ENCODE measurements at places on chromosomes 12 and 14. TPM values are rescaled to one million over a fixed set of nuclear protein-coding genes. Genes with fewer than 3 reads are reported as not detected.

SNX6 gene
- total RNA-seq: 59.1 TPM

SLC24A4 gene
- 2.1 TPM for total RNA-seq

IFI27 gene
- total RNA-seq: 2.9 TPM

ARPC3 gene
- total RNA-seq: 370 TPM

PMCH gene
- not detected for total RNA-seq

FAM186B gene
- 0.23 TPM for total RNA-seq

DTX3 gene
- 25.1 TPM for total RNA-seq

DDX23 gene
- 90.9 TPM for total RNA-seq

IL26 gene
- not detected for total RNA-seq

GARIN6 gene
- not detected for total RNA-seq

PLEKHD1 gene
- total RNA-seq: 0.74 TPM

KLRG1 gene
- 5.7 TPM for total RNA-seq

RFX4 gene
- total RNA-seq: not detected

THTPA gene
- 17.4 TPM for total RNA-seq

DNA sequence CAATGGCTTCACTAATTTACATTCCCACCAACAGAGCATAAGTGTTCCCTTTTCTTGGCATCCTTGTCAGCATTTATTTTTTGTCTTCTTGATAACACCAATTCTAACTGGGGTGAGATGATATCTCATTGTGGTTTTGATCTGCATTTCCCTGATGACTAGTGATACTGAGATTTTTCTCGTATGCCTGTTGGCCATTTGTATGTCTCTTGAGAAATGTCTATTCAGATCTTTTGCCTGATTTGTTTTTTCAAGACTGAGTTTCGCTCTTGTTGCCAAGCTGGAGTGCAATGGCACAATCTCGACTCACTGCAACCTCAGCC is 4.7 kb upstream of the PLD4 start:
- H3K4me3 ChIP-seq: no peak overlapping the region
- DNase-seq: no peak
- no peak overlapping the region for H3K27ac ChIP-seq
- no peaks in the 10 kb centered on the region for H3K27me3 ChIP-seq

DNA sequence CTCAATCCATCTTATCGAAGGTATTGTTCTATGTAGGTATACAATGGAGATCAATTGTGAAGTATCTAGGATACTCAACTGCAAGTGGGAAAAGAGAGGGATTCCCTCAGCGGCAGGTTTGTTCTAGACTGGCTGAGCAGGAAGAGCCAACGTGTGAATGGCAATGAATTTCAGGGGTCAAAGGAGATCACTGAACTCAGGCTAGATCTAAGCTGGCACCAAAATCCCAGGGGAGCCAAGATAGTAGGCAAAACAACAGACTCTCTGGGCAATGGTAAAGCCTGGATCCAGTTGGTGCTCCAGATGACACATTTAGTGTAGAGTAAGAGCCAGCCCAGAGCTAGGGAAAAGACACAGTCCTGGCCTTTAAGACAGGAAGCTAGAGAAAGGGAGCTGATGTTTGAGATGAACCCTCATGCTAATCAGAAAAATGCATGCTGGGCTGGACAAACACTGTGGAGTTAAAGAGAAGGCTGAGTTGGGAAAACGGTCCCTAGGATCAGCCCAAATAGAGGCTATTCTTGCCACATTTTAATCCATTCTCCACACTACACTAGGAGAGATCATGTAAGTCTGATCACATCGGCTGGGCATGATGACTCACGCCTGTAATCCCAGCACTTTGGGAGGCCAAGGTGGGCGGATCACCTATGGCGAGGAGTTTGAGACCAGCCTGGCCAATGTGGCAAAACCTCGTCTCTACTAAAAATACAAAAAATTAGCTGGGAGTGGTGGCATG is 45.6 kb downstream of the EFCAB11 start:
- H3K27me3 ChIP-seq: no peaks in the 10 kb centered on the region
- DNase-seq: no peak
- no peaks in the 10 kb centered on the region for H3K36me3 ChIP-seq
- no peak overlapping the region for H3K4me3 ChIP-seq
- no peak overlapping the region for H3K27ac ChIP-seq

GRCh38 chr14:98580131-98580678 is 691.8 kb downstream of the BCL11B start:
- no peak overlapping the region for H3K4me3 ChIP-seq
- DNase-seq: no peak
- H3K4me1 ChIP-seq: no peaks in the 10 kb centered on the region
- H3K36me3 ChIP-seq: no peaks in the 10 kb centered on the region
- H3K27me3 ChIP-seq: no peaks in the 10 kb centered on the region

DNA sequence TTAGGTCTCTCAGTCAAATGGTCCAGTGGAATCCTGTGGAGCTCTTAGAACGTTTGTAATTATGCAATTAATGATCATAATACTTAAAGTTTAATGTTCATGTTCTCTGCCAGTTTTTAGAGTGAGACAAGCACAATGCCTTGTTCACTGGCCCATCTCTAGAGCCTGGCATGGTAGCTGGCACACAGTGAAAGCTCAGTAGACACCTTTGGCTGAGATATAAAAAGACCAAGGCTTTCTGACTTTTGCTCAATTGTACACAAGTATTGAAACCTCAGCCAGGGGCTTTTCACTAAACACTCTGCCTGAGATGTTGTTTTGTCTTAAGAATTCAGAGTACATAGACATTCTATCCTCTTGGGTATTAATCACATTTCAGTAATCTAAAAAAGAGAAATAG is 241.8 kb upstream of the ATP2B1 start:
- H3K27me3 ChIP-seq: no peaks in the 10 kb centered on the region
- H3K27ac ChIP-seq: peak overlapping the region; percentile 42
- H3K4me3 ChIP-seq: peak overlapping the region; percentile 2
- H3K36me3 ChIP-seq: no peaks in the 10 kb centered on the region

- no peaks in the 10 kb centered on the region for H3K4me1 ChIP-seq
- H3K27ac ChIP-seq: no peak overlapping the region
- no peak for DNase-seq
- peak overlapping the region; percentile 22 for H3K4me3 ChIP-seq
- no peaks in the 10 kb centered on the region for H3K27me3 ChIP-seq
- H3K36me3 ChIP-seq: no peaks in the 10 kb centered on the region
Measured at GRCh38 chr12:62640910-62641448, 174.4 kb downstream of the MON2 start.

- no peak overlapping the region for H3K4me3 ChIP-seq
- H3K36me3 ChIP-seq: no peaks in the 10 kb centered on the region
- no peaks in the 10 kb centered on the region for H3K27me3 ChIP-seq
Measured at GRCh38 chr12:23535441-23535840, 414.0 kb downstream of the SOX5 start.

DNA sequence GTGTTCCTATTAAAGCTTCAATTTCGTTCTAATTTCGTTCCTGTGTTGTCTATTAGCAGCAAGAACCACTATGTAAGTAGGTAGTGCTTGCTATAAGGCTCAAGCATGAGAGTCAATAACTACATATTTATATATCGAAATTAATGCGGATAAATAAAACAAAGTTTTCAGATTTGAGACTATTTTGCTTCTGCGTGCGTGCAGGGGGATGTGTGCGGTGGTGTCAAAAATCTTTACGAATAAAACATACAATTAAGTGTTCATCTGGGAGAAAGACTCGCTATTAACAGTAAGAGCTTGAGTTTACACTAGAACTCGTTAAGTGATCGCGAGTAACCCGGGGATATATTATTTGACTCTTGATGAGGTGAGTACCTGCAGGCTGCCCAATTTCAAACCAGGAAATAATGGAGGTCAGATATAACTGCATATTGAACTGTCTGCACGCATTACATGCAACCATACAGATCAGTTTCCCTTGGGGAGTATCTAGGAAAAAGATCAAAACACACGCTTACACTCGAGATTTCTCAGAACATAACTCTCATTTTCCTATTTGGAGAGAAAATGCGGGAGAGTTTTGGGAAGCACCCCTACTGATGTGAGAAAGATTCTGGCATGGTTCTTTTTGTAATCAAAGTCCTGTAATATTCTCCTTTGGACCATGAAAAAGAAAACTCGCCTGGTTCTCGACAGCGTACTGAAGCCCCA is 813 bp downstream of the TWF1 start:
- peak overlapping the region; percentile 94 for H3K27ac ChIP-seq
- peak overlapping the region; percentile 67 for H3K4me3 ChIP-seq
- DNase-seq: peak; percentile 18
- H3K4me1 ChIP-seq: peaks cover 20% of the 10 kb centered on the region
- no peaks in the 10 kb centered on the region for H3K27me3 ChIP-seq
- peaks cover 16% of the 10 kb centered on the region for H3K36me3 ChIP-seq

DNA sequence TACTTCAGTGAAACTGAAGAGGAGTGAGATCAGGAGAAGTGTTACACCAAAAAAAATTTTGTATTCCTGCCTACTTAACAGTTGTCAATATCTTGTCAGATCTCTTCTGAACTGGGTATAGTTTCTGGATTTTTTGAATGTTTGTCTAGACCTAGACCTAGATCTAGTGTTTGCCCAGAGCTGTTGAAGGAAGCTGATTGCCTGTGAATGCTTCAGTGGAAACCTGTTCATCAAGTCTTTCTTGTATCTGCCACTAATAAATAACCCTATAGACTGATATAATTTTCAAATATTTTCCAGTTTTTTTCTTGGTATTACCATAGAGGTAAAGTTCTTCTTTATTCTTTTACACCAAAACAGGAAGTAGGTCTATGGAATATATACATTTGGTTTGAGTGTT is 781.5 kb upstream of the FBXO33 start:
- no peak for DNase-seq
- H3K4me1 ChIP-seq: no peaks in the 10 kb centered on the region
- H3K27me3 ChIP-seq: no peaks in the 10 kb centered on the region
- H3K4me3 ChIP-seq: no peak overlapping the region

DNA sequence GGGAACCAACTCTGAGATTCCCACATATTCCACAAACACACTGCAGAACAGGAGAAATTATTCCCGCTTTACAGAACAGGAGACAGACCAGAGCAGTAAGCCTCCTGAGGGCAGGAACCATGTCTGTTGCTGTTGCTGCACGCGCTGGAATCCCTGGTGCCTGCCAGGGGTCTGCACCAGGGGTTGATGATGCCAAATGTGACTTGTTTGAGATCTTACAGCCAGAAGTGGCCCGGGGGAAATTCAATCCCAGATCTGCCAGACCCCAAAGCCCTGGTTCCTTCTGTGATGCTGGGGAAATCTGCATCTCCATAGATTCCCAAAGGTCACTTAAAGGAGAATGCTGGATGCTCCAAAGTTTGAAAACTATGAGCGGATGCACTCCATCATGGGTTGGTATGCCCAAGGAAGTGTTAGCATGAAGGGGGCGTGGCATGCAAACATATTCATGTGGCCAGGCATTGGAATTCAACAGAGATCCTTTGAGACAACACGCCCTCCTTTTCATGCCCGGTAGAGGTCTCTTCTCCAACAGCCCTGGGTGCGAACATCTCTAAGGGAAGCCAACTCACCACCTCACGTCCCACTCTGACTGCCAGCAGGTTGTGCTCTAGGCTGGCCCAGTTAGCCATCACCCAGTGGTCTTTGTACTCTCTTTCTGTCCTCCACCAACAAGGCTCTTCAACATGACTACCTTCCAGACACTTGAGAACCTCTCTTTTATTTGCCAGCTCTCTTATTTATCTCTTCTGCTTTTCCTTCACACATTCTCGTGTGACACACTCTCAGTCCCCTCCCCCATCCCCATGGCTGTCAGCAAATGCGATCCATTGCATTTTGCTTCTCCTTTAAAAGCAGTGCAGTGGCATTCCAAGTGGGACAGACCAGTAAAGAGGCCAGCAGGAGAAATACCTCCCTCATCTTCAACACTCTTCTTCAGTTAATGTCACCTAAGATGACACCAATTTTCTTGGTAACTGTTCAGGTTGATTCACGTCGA is 131.3 kb downstream of the ZFP36L1 start:
- no peaks in the 10 kb centered on the region for H3K4me1 ChIP-seq
- no peaks in the 10 kb centered on the region for H3K27me3 ChIP-seq
- no peak overlapping the region for H3K4me3 ChIP-seq
- H3K27ac ChIP-seq: no peak overlapping the region
- no peaks in the 10 kb centered on the region for H3K36me3 ChIP-seq

- H3K27me3 ChIP-seq: no peaks in the 10 kb centered on the region
- peaks cover 7% of the 10 kb centered on the region for H3K4me1 ChIP-seq
- H3K27ac ChIP-seq: no peak overlapping the region
Measured at GRCh38 chr14:34620839-34621238, 9.1 kb downstream of the SNX6 start.

DNA sequence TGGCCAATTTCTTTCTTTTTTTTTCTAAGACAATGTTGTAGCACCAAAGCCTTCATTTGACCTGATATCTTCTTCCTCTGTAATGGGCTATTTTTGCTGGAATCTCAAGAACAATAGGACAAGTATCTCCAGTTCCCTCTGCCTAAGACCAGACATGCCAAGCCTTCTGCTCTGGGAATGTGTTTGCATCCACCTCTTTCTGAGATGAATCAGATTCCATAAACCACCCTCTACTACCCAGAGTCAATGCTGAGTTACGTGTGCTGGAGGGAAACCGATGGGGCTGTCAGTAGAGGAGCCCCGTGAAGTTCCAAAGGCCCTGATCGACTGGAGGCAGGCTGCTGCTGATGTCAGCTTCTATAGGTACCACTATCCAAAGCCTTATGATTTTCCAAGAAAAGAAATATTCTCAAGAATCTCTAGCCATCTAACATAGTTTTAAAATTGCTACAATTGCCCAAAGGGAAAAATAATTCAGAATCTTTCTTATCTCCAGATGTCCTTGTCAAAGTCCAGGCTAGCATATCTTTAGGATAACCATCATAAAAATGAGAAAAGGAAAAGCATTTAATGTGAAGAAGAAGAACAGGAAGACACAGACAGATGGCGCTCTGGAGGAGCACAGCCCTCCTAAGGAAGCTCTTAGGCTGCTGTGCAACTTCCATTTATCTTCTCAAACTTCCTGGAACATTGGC is 101.9 kb downstream of the SLC8A3 start:
- no peak for DNase-seq
- H3K27me3 ChIP-seq: no peaks in the 10 kb centered on the region
- H3K4me3 ChIP-seq: no peak overlapping the region
- no peak overlapping the region for H3K27ac ChIP-seq
- no peaks in the 10 kb centered on the region for H3K36me3 ChIP-seq

GRCh38 chr14:21026274-21026987 is 1.6 kb upstream of the NDRG2 start:
- peaks cover 13% of the 10 kb centered on the region for H3K4me1 ChIP-seq
- no peak overlapping the region for H3K27ac ChIP-seq
- no peaks in the 10 kb centered on the region for H3K27me3 ChIP-seq
- peaks cover 3% of the 10 kb centered on the region for H3K36me3 ChIP-seq
- no peak for DNase-seq
- H3K4me3 ChIP-seq: no peak overlapping the region

GRCh38 chr12:14185427-14186192 is 179.9 kb upstream of the ATF7IP start:
- H3K4me3 ChIP-seq: no peak overlapping the region
- no peaks in the 10 kb centered on the region for H3K36me3 ChIP-seq
- no peaks in the 10 kb centered on the region for H3K27me3 ChIP-seq
- H3K27ac ChIP-seq: no peak overlapping the region

DNA sequence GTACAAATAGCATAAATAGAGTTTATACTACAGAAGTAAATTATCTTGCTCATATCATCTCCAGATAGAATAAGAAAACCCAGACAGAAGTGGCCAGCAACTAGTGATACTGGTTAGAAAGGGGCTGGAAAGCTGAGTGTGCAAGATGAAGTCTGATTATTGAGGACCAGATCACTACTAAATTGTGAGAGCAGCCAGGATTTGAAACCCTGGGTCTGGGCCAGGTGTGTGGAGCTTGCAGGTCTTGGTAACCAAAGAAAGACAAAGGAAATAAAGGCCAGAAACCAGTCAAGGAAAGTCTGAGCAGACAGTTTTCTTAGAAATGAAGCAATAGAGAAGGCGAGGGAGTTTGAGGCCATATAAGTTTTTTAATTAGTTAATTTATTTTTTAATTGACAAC is 611.8 kb downstream of the ETNK1 start:
- DNase-seq: no peak
- no peak overlapping the region for H3K27ac ChIP-seq
- no peaks in the 10 kb centered on the region for H3K27me3 ChIP-seq
- no peaks in the 10 kb centered on the region for H3K36me3 ChIP-seq
- no peak overlapping the region for H3K4me3 ChIP-seq
